Epithelial cell of alveolus of lung (primary cell): ENCODE measurements at places on chromosomes 1 and 21. TPM values are rescaled to one million over a fixed set of nuclear protein-coding genes. Genes with fewer than 3 reads are reported as not detected.

MROH9 gene
- not detected in 2 replicates for total RNA-seq

F5 gene
- total RNA-seq, result under 0.01 TPM in 1 of 2 replicates, not detected in the other

ENTREP3 gene
- 15.5 and 45.0 TPM in 2 replicates for total RNA-seq

LCE1D gene
- not detected in 2 replicates for total RNA-seq

ERVH48-1 gene
- not detected in 2 replicates for total RNA-seq

CHAF1B gene
- total RNA-seq, result 4.2 and 7.0 TPM in 2 replicates

LRRC3 gene
- 0.64 and 1.0 TPM in 2 replicates for total RNA-seq

GABPA gene
- 14.2 and 25.2 TPM in 2 replicates for total RNA-seq

HOOK1 gene
- under 0.01 TPM in 1 of 2 replicates, not detected in the other for total RNA-seq

ELAPOR1 gene
- 0.13 and 0.48 TPM in 2 replicates for total RNA-seq

SLC25A24 gene
- total RNA-seq, result 30.0 and 44.3 TPM in 2 replicates

CFHR2 gene
- not detected in 2 replicates for total RNA-seq

IFI44 gene
- total RNA-seq, result 4.0 and 10.5 TPM in 2 replicates

C1orf185 gene
- total RNA-seq, result not detected in 2 replicates

KCND3 gene
- total RNA-seq, result not detected in 2 replicates

SMIM1 gene
- 0.39 and 19.9 TPM in 2 replicates for total RNA-seq
